ENCODE measurements at places on chromosomes 2 and 18. TPM values are rescaled to one million over a fixed set of nuclear protein-coding genes. Genes with fewer than 3 reads are reported as not detected.

The AQP12A gene
- not detected for total RNA-seq

The LDLRAD4 gene
- total RNA-seq, result 37.3 TPM

The CPS1 gene
- 3.2 TPM for total RNA-seq

The ARMC9 gene
- 2.2 TPM for total RNA-seq

The DNER gene
- total RNA-seq, result not detected

GRCh38 chr2:236558036-236558435 is 11.6 kb upstream of the ACKR3 start:
- no peak for DNase-seq

GRCh38 chr2:160251569-160251968 is 51.5 kb upstream of the ITGB6 start:
- DNase-seq, result no peak

GRCh38 chr2:112301171-112301584 is 25.8 kb downstream of the ZC3H6 start:
- DNase-seq, result no peak

DNA sequence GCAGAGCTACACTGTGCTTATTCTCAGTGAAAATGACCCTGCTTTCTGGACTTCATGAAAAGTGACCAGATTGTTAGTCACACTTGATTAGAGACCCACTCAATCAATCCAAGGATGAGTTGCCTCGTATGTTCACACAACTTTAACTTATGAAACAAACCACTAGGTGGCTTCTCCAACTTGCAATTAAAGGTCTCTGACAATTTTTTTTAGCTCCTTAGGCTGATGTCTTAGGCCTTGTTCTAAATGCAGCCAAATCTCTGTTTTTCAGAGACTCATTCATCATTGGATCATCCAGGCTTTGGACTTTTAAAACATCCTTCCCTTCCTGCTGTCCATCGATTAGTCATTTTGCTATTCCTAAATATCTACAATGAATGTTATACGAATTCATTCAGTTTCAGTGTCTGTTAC is 63.4 kb downstream of the MREG start:
- DNase-seq, result no peak

- no peak for DNase-seq
Observed at GRCh38 chr2:197130318-197130717, 180.3 kb downstream of the ANKRD44 start.

DNA sequence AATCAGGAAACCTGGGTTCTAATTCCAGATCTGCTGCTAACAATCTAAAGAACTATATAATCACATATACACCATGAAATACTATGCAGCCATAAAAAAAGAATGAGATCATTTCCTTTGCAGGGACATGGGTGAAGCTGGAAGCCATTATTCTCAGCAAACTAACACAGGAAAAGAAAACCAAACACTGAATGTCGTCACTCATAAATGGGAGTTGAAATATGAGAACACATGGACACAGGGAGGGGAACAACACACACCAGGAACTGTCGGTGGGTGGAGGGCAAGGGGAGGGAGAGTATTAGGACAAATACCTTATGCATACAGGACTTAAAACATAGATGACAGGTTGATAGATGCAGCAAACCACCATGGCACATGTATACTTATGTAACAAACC is 33.2 kb downstream of the CDH2 start:
- no peak for DNase-seq

GRCh38 chr2:39508198-39508597 is 71.1 kb upstream of the MAP4K3 start:
- no peak for DNase-seq

DNA sequence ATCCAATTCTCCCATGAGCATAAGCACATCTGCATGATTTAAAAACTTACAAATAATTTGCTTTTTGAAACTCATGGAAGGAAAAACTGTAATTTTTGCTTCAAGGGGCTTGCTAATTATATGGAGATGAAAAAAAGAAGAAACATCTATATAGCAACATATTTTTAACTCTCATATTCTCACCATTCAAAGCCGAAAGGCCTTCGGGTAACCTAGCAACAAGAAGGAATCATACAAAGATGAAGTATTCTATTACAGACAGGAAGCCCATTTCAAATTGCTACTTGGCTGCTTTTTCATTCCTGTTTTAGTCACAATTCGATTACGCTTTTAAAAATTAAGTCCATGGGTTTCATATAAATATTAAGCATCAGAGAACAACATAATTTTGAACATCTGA is 39.2 kb upstream of the RNU4ATAC start:
- no peak for DNase-seq

- no peak for DNase-seq
Observed at GRCh38 chr2:69304656-69305055, 82.4 kb downstream of the GFPT1 start.

- peak; percentile 71 for DNase-seq
Observed at GRCh38 chr2:174577967-174578589, 19.5 kb downstream of the WIPF1 start.

DNA sequence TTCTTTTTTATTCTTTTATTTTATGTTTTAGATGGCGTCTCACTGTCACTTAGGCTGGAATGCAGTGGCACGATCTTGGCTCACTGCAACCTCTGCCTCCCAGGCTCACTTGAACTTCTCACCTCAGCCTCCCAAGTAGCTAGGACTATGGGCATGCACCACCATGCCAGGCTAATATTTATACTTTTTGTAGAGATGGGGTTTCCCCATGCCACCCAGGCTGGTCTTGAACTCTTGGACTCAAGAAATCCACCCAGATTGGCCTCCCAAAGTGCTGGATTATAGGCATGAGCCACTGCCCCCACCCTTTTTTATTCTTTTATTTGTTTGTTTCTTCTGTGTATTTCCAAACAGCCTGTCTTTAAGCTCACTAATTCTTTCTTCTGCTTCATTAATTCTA is 306.7 kb upstream of the THUMPD2 start:
- DNase-seq, result no peak
